ENCODE measurements at places on chromosomes 4 and X.

- no peak overlapping the region for H3K27ac ChIP-seq
- no peak for DNase-seq
- no peaks in the 10 kb centered on the region for H3K27me3 ChIP-seq
- no peaks in the 10 kb centered on the region for H3K36me3 ChIP-seq
- H3K4me3 ChIP-seq, result no peak overlapping the region
These were observed 161.6 kb downstream of the IL15 start for GRCh38 chr4:141797966-141798365.

GRCh38 chr4:78784236-78784865 is 8.2 kb downstream of the BMP2K start:
- peaks cover 3% of the 10 kb centered on the region for H3K4me1 ChIP-seq
- no peak overlapping the region for H3K27ac ChIP-seq

- H3K27ac ChIP-seq, result no peak overlapping the region
- H3K36me3 ChIP-seq, result no peaks in the 10 kb centered on the region
These were observed 969.5 kb upstream of the NDST4 start for GRCh38 chr4:116082808-116083366.

DNA sequence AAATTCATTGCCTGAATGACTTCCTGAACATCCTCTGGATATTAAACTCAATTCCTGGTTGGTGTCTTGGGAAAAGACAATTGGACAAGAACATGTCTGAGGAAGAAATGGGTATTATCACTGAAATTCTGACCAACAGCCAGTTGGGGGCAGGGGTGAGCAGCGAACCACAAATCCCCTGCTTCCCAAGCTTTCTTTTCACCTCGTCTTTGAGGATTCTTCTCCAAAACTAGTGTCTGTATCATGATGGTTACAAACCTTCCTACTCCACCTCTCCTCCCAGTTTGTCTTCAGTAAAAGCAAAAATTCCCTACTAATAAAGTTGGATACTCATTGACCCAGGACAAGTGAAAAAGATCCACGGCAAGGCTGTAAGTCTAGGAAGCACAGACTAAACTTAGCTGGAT is 48.3 kb upstream of the WDR1 start:
- H3K27me3 ChIP-seq, result peaks cover 8% of the 10 kb centered on the region
- H3K36me3 ChIP-seq, result no peaks in the 10 kb centered on the region
- peaks cover 38% of the 10 kb centered on the region for H3K4me1 ChIP-seq
- H3K4me3 ChIP-seq, result no peak overlapping the region
- H3K27ac ChIP-seq, result no peak overlapping the region
- DNase-seq, result peak; percentile 35

- no peaks in the 10 kb centered on the region for H3K4me1 ChIP-seq
- no peak for DNase-seq
- no peak overlapping the region for H3K4me3 ChIP-seq
- H3K27me3 ChIP-seq, result no peaks in the 10 kb centered on the region
- H3K36me3 ChIP-seq, result no peaks in the 10 kb centered on the region
These were observed 176.8 kb downstream of the SCFD2 start for GRCh38 chr4:53189011-53189410.

- H3K36me3 ChIP-seq, result peaks cover 19% of the 10 kb centered on the region
- no peaks in the 10 kb centered on the region for H3K27me3 ChIP-seq
- H3K4me1 ChIP-seq, result peaks cover 34% of the 10 kb centered on the region
- H3K4me3 ChIP-seq, result peak overlapping the region; percentile 92
These were observed 568 bp upstream of the CASP6 start for GRCh38 chr4:109703664-109704361.
